Spleen (tissue), 13 donors: ENCODE measurements at places on chromosomes 6 and 20. TPM values are rescaled to one million over a fixed set of nuclear protein-coding genes. Genes with fewer than 3 reads are reported as not detected.
A peak's percentile ranks its signal among the peaks of the same experiment; 100 is the strongest.

Gene RNF144B
- polyA plus RNA-seq: 6.5 TPM

GRCh38 chr20:25859649-25860530 is 163.2 kb upstream of the ZNF337 start:
- H3K36me3 ChIP-seq: no peaks in the 10 kb centered on the region
- no peak overlapping the region for H3K4me3 ChIP-seq
- H3K4me1 ChIP-seq: peaks cover 40% of the 10 kb centered on the region
- DNase-seq: peak; percentile 88

DNA sequence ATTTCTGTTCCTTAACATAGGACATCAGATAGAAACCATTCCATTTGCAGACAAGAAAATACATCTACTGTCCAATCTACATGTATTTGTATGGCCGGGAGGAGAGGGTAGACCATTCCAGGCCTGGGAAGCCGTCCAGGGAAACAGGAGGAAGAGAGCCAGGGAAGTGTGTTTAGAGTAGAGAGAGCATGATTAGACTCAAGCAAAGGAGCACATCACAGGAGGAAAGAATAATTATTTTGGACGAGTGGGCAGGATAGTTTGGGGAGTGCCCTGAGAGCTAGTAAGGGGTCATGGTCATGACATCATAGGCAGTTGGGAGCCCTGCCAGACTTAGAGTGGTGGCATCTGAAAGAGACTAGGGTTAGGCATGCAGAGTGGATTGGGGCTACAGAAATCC is 250.0 kb downstream of the HIVEP2 start:
- no peak overlapping the region for H3K4me3 ChIP-seq
- no peaks in the 10 kb centered on the region for H3K36me3 ChIP-seq
- no peaks in the 10 kb centered on the region for H3K27me3 ChIP-seq
- no peak for DNase-seq

Gene GTSF1L
- polyA plus RNA-seq: 3.0 TPM

DNA sequence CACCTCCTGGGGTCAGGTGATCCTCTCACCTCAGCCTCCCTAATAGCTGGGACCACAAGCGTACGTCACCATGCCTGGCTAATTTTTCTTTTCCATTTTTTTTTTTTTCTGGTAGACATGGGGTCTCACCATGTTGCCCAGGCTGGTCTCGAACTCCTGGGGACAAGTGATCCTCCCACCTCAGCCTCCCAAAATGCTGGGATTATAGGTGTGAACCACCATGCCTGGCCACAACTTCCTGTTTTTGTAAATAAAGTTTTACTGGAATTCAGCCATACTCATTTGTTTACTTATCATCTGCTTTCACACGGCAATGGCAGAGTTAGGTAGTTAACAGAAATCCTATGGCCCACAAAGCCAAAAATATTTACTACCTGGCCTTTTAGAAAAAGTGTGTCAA is 7.8 kb upstream of the RUNX2 start:
- H3K36me3 ChIP-seq: no peaks in the 10 kb centered on the region
- H3K27ac ChIP-seq: no peak overlapping the region
- H3K4me1 ChIP-seq: peaks cover 14% of the 10 kb centered on the region
- DNase-seq: no peak
- H3K4me3 ChIP-seq: no peak overlapping the region
- H3K27me3 ChIP-seq: no peaks in the 10 kb centered on the region

DNA sequence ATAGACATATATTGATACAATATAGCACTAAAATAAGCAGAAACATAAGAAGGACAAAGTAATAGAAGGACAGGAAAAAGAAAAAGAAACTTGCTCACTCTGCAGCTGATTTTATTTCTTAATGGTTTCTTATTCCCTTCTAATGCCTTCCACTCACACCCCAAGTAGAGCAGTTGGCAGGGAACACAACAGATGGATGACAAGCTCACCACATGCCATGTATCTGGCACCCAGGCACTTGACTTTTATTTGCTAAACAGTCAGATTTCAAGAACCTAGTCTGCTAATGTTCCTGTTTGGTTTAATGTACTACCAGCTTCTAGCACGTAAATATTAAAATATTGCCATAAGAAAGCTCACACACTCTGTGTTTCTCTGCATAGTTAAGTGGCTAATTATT is 87.1 kb downstream of the COL19A1 start:
- H3K27me3 ChIP-seq: no peaks in the 10 kb centered on the region
- H3K4me1 ChIP-seq: no peaks in the 10 kb centered on the region
- H3K36me3 ChIP-seq: no peaks in the 10 kb centered on the region
- no peak for DNase-seq

DNA sequence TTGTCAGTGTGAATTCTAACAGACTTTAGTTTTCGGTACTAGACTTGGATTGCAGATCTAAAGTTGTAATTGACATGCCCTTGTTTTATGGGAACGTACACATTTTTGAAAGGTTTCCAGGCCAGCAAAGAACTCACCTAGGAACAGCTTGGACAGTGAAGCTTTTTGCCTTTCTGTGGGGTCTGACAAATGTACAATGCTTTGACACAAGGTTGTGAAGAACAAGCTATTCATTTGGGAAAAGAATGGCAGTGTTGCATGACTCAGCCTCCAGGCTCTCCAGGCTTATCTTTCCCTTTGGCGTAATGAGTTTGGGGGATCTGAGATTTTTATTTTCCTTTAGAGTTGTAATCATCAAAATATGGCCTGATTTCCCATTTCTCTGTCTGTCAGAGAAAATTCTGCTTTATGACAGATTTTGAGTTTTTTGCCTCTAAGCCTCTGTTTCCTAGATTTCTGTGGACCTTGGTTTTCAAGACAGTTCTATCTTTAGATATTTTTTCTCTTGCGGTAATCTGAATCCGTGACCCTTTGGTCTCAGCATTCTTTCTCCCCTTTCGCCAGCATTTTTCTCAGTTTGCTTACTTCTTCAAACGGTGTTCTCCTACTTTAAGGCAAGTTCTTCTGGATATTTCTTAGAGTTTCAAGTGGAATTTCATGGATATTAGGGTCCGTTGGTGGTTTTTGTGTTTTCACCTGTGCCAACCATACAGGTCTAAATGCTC is 221.0 kb downstream of the ADGB start:
- no peaks in the 10 kb centered on the region for H3K36me3 ChIP-seq
- DNase-seq: no peak
- no peaks in the 10 kb centered on the region for H3K27me3 ChIP-seq
- no peak overlapping the region for H3K4me3 ChIP-seq
